ENCODE measurements at places on chromosomes 13 and 19.

GRCh38 chr13:20696073-20696472, 7.4 kb upstream of the IL17D start:
- DNase-seq = no peak

DNA sequence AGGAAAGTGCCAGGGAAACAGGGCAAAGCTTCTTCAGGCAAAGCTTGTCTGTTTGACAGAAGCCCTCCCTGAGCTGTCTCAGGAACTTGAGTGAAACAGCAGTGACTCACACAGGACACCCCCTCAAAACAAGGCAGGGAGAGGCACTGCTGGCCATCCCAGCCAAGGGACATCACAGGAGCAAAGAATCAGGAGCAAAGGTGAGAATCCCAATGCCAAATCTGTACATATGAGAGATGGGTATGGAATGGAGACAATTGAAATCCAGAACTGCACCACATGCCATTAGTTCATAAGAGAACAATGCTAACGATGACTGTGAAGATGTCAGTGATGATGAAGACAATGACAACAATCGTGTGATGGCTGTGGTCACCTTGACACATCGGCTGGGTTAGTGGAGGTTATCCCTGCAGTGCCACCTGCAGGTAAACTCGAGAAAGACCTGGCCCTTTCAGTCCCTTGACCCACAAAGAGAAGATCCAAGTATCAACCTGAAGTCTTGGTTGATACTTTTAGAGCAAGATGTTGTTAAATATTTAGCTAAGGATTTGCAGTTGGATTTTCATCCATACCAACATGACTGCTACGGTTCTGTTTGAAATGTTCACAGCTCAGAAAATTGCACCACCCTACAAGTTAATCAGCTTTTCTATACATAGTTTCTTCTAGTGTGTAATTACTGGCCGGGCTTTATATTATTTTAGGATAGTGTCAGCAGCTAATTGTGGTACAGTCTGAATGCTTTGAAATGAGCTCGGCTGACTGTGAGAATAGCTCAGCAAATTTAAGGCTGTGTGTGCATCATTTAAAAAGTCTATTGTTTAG, 42.0 kb upstream of the IPO5 start:
- DNase-seq = no peak

- DNase-seq = no peak
These were observed 15.2 kb downstream of the ACP7 start for GRCh38 chr19:39099341-39099740.

DNA sequence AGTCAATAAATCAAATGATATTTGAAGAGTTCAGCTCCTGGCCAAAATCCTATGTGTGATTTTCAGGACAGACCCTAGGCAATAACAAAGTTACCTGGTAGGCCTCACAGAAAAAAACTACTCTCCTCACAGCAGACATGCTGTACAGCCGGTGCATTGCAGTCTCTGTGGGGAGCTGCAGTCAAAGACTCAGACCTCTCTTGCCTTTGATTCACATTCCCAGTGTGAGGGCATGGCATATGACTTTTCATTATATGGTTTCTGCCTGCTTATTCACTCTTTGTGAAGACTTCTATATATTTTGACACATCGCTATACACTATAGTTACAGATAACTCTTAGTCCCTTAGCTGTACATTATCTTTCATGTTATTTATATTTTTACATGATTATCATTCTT, 2684.3 kb upstream of the PCDH20 start:
- no peak for DNase-seq

- no peak for DNase-seq
These were observed 9.3 kb upstream of the TRPC4 start for GRCh38 chr13:37878921-37879320.

DNA sequence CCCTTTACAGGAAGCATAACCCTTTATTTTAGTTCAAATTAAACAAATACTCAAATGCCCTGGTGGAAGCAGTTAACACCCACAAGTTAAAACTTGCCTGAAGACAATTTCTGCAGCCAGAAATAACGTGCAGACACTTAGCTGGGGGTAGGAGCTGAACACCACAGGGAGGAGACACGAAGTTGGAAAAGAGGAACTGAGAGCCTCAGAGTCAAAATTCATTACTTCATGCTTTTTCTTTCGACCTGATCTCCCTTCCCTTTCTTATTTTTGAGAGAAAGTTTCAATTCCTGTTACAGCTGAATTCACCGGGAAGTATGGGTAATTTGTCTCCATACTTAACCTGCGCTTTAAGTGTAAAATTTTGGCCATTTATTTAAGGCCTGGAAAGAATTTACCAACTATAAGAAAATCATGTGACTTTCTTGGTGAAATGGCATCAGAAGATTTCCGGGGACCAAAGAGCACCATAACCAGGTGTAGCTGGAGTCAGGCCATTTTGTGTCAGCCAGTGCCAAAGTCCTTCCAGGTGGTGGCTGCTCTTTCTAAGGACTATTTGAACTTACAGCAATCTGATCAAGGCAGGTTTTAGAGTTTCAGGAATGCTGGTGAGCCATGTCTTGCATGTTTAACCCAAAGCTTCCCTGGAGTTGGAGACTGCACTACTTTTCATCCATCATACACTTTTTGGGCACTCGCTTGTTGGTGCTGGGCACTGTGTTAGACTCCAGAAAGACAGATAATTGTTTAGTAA, 46.5 kb upstream of the RCBTB2 start:
- no peak for DNase-seq
